ENCODE measurements at places on chromosomes 1 and 21. TPM values are rescaled to one million over a fixed set of nuclear protein-coding genes. Genes with fewer than 3 reads are reported as not detected.

DNA sequence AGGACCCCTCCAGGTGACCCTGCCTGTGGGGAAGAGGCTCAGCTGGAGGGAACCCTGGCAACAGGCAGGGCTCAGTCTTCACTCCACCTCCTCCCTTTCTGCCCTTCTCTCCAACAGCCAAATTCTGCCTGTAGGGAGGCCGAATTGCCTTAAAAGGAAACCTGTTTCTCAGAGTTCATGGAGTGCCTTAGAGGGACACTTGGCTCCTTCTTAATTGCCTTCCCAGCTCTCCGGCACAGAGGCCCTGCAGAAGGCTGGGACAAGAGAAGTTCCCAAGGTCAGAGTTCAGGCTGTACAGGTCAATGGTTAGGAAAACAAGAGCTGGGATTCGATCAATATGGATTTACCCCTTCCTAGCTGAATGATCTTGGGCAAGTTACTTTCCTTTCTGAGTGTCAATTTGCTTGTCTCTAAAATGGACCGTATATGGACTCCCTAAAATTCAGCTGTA lies 6.2 kb downstream of the CSRP1 start:
- no peak for DNase-seq

GRCh38 chr1:85214654-85215053 lies 13.8 kb upstream of the SYDE2 start:
- no peak for DNase-seq

GRCh38 chr21:25254491-25255174 lies 352.6 kb downstream of the MRPL39 start:
- DNase-seq: no peak

DNA sequence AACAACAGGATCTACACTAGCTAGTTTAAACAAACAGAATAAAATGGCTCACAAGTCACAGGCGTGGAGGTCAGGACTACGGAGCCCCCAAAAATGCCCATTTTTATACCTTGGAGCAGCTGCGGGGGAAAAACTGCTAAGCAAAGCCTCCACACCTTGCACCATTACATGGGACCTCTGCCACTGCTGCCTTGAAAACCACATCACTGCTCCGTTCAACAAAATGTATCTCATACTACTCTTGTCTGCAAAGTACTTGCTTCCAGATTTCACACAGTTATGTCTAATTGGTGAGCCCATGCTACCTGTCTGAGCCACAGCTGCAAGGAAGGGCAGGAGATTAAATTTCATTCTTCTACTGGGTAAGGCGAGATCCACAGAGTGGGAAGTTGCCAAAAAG lies 24.4 kb downstream of the MRPL39 start:
- DNase-seq: no peak

DNA sequence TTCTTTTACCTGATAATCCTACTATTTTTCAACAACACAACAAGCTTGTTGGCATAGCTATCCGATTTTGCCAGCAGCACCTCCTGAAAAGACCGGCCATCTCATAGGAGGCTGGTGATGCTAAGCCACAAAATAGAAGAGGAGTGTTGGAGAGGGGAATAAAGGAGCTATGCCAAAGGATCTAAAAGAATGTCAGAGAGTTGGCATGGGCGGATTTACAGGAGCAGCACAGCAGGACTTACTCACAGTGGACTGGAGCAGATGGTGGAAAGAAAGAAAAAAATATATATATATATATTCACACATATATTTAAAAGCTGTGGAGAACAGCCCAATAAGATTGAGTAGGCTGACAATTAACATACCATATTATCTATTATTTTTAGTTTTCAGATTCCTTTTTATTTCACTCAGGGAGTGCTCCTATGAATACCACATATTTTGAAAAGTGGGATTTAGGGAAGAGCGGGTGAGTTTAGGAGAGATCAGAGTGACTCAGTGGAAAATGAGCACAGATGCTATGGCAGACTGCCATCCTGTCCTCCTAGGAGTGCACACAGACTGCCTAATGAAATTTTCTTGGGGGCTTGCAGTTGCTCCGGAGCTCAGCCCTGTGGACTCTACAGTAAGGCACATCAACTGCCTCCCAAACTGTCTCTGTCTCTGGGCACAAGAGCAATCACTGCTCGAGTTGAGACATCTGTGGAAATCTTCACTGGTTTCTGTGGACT lies 394.4 kb upstream of the CHRM3 start:
- DNase-seq: no peak

DNA sequence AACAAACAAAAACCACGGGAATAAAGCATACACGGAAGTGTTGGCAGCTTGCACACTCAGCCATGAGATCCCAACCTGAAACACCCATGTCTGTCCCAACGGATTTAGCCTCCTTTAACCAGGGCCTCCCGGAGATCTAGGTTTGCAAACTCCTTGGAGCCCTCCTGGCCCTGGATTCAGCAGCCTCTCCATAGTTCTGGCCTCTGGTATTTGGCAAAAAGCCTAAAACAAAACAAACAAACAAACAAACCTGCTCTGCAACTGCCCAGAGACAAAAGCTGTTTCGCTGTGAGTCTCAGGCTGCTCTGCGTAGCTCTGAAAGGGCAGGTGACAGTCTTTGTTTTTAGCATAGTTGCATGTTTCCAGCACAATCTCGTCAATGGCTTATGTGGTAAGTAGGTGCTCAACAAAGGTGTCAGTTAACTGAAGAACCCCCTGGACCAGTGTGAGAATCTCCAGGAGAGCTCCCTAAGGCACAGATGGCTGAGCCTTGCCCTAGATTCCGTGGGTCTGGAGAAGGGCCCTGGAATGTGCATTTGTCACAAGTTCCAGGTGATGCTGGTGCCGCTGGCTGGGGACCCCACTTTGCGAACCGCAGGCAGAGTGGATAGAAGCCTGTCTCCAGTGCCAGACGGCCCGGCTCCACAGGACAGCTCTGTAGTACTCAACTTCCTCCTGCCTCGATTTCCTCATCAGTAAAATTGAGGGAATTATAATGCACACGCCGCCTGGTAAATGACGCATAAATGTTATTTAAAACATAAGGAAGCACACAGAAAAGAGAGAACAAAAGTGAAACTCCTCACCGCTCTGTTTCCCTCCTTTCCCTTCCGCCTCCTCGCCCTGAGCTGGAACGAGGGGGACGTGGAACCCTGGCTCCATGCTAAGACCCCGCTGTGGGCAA lies 86.2 kb downstream of the RIPK4 start:
- DNase-seq: no peak

GRCh38 chr21:29726044-29726443 lies 213.8 kb downstream of the GRIK1 start:
- no peak for DNase-seq

DNA sequence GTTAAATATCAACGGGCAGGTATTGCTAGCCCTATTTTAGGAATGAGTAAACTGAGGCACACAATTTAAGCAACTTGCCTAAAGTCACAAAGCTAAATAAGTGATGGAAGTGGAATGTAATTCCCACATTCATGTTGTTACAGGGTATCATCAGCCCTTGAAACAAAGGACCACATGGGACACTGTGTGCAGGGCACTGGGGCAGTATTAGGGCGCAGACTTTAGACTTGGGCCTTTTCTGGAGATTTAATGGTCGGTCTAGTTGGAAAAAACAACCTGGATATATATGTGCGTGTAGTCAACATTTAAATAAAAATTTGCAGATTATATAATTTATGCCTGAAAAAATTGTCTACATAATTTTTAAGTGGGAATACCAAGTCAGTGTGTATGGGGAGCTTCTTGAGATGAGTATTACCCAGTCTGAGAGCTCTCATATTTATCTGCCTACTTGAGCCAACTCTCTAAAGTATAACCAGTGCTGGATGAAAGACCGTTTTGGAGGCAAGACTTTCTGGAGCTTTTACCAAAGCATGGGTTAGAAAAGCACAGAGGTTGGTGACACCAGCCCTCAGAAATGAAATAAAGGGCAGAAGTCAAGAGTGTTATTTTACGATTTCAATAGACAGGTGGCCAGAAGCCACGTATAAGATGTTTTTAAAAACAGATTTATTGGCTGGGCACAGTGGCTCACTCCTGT lies 1.6 kb downstream of the KDM1A start:
- DNase-seq: no peak

- DNase-seq: no peak
These were observed 137.8 kb downstream of the LIPI start for GRCh38 chr21:14072761-14073535.

Gene UMODL1
- total RNA-seq: 0.22 TPM

Gene C4BPA
- total RNA-seq: not detected

Gene GNAT2
- 0.16 TPM for total RNA-seq

- DNase-seq: peak; percentile 35
These were observed 173.3 kb upstream of the FOXD3 start for GRCh38 chr1:63148825-63149645.

DNA sequence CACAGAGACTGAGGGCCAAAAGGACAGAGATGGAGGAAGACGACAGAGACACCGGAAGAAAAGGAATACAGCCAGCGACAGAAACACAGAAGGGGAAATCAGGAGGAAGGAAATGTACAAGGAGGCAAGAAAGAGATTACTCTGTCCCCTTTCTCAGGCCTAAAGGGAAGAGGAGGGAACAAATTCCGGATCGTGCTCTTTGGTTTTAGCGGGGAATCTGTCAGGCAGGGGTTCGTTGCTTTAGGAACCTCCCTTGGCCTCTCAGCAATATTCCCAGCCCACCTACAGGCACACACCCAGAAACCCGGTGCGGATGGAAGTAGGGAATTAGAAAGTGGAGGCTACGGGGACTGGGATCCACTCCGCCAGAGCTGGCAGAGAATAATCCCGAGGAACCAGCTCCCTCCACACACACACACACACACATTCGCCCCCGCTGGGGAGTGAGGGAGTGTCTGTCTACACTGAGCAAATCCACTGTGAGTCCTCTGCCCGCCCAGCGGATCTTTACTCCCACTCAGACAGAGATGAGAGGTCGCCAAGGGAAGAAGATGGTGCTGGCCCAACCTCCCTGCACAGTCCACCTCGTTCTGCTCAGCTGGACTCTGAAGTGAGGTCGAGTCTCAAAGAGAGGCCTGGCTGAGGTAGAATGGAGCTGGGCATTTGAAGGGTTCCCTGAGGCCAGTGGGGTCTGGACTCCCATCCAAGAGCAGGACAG lies 5.7 kb downstream of the TAL1 start:
- DNase-seq: no peak

Gene GUCA2A
- total RNA-seq: not detected

DNA sequence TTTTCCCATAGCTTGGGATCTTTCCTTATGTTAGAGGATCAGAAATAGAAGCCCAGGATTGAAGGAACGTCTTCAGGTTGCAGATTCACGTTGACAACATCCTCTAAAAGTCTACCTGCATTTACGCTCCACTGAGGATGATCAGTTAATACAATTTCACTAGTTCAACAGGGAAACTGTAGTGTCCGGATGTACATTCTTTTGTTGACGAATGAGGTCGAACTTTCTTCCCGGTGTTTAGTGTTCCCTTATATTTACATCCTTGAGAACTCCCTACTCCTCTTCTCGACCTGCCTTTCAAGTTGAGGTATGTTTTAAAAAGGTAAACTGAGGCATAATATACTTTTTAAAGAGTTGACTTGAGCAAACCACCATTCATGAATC lies 74.8 kb downstream of the SIK1 start:
- no peak for DNase-seq

GRCh38 chr1:61435226-61435625 lies 289.7 kb downstream of the TM2D1 start:
- no peak for DNase-seq

DNA sequence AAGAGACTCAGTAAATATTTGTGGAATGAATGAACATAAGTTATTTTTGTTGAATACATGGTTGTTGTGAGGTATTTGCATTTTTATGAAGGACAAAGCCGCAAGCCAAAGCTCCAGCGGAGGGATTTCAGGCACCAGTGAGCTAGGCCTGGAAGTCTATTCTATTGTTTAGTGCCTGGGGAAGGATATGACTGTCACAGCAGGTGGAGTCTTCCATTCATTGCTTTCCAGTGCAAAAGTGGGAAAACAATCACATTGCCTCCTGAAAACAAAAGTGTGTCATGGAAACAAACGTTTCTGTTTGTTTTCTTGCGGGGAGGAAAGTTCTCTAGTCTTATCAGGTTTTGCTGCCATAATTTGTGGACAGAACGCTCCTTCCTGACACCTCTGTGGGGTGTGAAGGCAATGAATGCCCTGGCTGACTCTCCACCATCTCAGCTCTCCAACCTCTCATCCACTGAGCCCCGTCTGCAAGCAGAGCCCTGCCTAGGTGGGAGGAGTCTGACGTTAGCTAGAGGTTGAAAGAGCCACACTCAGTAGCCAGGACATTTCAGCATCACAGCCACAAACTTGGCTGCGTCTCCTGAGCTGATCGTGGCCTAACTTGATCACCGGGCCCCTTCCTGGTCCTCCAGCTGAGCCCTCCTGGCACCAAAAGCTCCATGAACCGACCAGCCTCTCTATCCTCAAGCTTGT lies 739.1 kb downstream of the MATN1 start:
- no peak for DNase-seq

- DNase-seq: no peak
These were observed 35.2 kb downstream of the SYT6 start for GRCh38 chr1:114118351-114118990.

DNA sequence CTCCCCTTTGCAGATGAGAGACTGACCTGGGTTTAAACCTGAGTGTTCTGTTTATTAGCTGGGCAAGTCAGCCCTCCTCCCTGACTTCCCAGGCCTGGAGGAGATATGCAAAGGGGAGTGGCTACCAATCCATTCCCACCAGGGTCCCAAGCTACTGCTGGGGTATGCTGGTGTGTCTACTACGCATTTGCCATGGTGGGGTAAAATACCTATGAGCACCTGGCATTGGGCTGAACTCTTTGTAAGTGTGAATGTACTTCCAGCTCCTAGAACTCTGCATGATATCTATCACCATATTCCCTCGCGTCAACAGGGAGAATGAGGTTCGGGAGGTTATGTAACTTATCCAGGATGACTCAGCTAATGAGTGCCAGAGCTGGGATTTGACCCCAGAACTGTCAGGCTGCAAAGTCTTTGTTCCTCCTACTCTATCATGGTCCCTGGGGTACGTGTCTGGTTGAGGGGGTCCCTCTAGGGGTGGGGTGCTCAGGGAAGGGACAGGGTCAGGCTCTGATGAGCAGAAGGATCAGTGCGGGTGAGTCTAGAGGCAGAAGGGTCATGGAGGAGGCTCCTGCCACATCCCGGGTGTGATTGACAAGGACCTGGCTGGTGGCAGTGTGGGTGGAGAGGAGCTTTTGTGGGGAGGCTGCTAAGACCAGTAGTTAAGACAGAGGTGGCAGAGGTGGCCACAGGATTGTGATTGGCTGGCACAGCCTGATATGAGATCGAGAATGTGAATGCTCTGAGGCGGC lies 16.7 kb downstream of the AMPD2 start:
- peak; percentile 36 for DNase-seq

- no peak for DNase-seq
These were observed 70.1 kb upstream of the CASZ1 start for GRCh38 chr1:10866321-10867093.

- DNase-seq: no peak
These were observed 95.2 kb upstream of the TRABD2B start for GRCh38 chr1:48092401-48092800.

DNA sequence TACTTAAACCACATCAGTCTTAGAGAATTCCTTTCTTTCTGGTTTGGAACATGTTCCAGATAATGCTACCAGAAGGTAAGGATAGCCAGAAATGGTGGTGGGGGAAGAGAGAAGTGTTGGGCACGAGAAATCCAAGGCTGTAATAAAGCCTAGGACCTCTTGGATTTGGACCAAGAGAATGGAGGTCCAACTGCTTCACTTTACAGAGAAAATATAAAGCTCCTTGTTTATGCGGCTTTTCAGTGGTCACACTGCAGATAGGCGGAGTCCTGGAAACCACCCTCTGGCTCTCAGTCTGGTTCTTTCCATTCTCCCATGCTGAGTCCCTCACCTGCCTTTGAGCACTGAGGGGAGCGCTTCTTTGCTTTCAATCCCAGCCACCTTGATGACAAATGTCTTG lies 87.8 kb downstream of the ADCY10 start:
- no peak for DNase-seq

- DNase-seq: no peak
These were observed 17.7 kb downstream of the GNB1 start for GRCh38 chr1:1873186-1873585.

- DNase-seq: no peak
These were observed 36.1 kb upstream of the GOLT1A start for GRCh38 chr1:204249736-204250427.

Data from SJSA1 (cell line).